Left ventricle myocardium superior (tissue), 1 donor: ENCODE measurements at places on chromosomes 13 and 19. TPM values are rescaled to one million over a fixed set of nuclear protein-coding genes. Genes with fewer than 3 reads are reported as not detected.

DNA sequence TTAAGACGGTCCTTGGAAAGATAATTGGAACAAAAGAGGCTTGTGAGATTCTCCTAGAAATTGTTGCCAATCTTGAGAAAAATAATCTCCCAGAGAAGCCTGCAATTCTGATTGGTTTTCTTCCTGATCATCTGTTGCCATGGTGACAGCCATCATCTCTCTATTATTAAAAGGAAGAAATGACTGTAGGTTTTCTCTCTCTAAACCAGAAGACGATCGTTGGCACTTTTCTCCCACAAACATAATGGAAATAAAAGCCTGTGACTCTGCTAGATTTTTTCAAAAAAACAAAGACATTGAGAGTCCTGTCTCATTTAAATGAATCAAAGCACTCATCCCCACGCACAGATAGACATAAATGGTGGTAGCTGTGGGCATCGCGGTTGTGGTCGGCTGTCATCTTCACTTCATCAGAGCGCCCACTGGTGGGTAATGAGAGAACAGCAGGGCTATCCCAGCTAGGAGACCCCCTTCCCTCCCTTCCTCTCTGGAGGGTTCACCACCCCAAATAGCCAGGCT lies 21.7 kb upstream of the CALM3 start:
- no peak for DNase-seq

The HNRNPUL1 gene
- 128 TPM for total RNA-seq

The TSSK6 gene
- 0.67 TPM for total RNA-seq

- DNase-seq: no peak
Observed at GRCh38 chr13:24511019-24511815, 1.4 kb downstream of the PARP4 start.

GRCh38 chr19:3189702-3190469 lies 4.2 kb downstream of the NCLN start:
- DNase-seq: no peak
